Activated CD8-positive, alpha-beta memory T cell treated with anti-CD3 and anti-CD28 coated beads for 24 hours (primary cell): ENCODE measurements at places on chromosomes 2 and 18.

DNA sequence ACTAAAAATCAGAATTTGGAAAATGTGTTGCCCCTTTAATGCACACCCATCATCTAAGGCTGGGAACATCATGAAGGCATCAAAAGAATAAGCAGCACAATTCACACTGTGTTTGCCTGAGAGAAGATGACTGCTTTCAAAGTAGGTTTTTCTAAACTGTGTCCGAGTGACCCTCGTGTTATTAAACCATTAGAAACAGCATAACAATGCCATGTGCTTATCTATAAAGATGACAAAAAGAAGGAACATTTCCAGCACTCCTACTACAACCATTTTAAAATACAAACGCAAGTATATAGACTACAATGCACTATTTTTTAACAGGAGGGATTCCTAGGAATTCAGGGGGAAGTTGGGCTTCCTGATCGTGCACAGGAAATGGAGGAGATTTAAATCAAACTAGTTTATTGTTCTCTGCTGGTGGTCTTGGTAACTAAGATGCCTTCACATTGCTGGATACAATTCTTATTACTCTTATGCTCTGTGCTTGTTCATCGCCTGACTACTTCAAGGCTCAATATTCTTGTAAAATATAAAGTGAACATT lies 305.9 kb upstream of the CCDC68 start:
- DNase-seq = no peak

- DNase-seq = no peak
Measured at GRCh38 chr2:24482251-24482971, 8.6 kb upstream of the NCOA1 start.

DNA sequence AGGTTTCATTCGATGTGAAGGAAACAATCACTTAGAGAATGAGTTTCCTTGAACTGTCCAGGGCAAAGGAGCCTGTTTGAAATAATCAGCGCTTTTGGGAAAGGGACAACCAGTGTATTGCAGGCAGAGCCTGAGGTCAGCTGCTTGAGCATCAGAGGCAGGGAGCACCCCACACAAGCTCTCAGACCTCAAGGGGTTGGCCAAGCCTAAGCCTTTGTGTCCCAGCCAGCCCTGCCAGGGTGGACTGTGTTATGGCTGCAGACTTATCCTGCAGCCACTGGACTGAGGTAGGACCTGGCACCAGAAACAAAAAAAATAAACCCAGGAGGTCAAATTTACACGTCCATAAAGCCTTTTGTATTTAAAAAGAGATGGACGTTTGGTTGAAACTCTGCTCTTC lies 228.3 kb downstream of the SEPTIN10 start:
- DNase-seq = no peak

DNA sequence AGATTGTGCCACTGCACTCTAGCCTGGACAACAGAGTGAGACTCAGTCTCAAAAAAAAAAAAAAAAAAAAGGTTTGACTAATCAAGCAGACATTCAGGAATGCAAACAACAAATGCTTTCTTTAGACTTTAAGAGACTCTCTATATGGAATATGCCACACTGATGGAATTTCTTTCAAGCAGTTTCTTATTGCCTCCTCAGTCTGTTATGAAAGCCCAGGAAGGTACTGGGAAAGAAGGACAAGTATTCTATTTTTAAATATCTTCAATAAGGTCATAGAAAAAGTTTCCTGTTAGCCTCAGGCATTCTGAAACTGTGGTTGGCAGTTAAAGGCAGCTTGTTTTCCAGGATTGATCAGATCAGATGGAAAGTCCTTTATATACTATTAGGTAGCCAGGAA lies 241.6 kb downstream of the PIK3C3 start:
- DNase-seq = no peak

DNA sequence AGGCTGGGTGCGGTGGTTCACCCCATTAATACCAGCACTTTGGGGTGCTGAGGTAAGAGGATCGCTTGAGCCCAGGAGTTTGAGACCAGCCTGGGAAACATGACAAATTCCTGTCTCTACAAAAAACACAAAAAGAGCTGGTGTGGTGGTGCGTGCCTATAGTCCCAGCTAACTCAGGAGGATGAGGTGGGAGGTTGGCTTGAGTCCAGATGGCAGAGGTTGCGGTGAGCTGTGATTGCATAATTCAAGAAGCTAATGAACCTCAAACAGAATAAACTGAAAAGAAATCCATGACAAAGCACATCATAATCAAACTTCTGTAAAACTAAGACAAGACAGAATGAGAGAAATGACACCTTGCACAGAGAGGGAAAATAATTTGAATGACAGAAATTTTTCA lies 54.8 kb downstream of the SEMA4F start:
- DNase-seq = no peak

- DNase-seq = no peak
Measured at GRCh38 chr2:73260338-73260984, 23.8 kb downstream of the FBXO41 start.

- no peak for DNase-seq
Measured at GRCh38 chr2:165253178-165253577, 14.0 kb downstream of the SCN2A start.

DNA sequence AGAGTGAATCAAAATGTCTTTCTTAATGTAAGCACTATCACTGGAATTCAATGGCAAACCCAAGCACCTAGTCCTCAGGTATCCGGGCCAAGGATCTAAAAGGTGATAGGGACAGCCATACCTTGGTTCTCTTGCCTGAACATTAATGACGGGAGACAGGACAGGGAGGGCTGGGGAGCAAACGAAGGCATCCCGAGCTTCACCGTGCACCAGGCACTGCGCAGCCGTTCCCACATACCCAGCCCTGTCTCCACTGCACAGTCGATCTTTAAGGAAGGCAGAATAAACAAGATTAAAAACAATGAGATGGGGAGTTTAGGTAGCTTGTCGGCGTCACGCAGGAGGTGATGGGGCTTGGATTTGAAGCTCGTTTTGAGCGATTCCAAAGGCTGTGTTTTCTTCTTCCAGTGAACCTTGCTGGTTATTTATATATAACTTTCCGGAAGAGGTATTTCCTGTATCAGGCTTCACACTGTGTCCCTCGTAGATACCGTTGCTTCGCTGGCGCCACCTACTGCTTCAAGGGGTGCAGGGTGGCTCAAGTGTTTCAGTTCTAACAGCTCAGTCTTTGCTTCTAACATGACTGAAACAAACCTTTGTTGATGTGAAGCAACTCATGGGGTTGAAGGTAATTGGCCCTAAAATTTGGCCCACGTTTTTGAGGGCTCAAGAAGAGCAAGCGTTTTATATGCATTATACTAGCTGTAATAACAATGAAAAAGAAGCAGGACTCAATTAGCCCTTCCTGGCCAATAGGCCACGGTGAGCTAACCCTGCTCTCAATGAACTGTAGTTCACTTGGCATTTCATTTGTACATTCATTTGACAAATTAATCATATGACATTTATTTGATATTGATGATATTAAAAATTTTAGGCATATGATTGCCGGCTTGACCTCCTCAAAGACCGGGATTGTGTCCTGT lies 77.4 kb downstream of the DCDC2C start:
- DNase-seq = peak; percentile 65

DNA sequence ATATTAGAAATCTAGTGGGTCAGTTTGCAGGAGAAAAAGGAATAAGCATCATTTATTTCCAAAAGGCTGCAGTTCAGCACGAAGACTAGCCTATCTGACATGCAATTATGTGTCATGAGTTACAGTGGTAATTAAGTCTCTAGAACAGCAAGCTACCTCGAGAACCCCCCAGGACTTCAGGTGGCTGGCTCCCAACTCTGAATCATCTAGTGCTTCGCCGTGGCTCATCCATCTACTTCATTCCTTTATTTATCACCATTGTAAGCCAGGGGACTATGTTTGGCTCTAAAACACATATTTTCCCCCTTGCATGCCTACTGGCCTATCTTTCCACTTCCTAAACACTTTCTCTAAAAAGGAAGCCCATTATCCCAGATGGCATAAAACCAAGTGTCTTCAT lies 121.6 kb downstream of the TXNL1 start:
- no peak for DNase-seq

- no peak for DNase-seq
Measured at GRCh38 chr2:112881217-112881985, 29.6 kb upstream of the IL37 start.

DNA sequence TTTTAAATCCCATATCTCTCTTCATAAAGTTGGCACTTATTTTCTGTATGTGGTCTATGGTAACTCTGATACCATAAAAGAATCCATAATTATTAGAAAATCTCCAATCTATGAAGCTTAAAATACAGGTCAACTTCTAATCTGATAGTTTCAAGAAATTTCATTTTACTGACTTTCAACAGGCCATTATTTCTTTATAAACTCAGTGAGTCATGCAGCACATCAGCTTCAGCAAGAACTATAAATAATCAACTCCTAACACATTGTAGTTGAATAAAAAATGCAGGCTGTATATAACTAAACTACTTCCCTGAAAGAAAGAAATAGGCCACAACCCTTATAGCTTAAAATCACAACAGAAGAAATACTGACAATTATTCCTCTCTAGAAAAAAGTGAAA lies 204.3 kb upstream of the CCDC150 start:
- DNase-seq = no peak

- no peak for DNase-seq
Measured at GRCh38 chr2:140457483-140457882, 1673.3 kb downstream of the LRP1B start.

DNA sequence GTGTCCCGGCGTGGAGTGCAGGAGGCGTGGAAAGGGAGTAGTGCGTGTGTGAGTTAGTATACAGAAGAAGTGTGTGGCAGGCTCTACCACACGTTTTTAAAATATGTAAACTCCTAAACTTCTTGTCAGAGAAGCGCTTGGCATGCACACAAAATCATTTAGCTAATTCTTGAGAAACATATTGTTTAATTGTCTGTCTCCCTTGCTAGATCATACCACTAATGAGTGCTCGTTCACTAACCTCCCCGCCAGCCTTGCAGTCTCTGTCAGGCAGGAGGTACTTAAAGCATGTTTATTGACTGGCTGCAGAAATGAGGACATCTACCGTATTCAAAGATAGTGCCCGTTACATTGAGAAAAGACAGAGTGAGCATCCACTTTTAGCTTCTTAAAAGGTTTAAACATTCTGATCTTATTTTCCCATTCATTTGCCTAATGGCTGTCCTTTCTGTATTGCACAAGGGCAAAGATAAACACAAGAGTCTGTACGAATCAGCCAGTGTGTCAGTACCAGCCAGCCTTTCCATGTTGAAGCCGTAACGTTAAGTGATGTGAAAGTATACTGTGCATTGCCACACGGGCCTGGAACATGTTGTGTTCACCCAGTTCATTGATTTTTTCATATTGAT lies 41.4 kb downstream of the TRAPPC12 start:
- no peak for DNase-seq

GRCh38 chr2:130152816-130153595 lies 8.1 kb upstream of the CCDC74B start:
- DNase-seq = no peak

- DNase-seq = no peak
Measured at GRCh38 chr2:228798458-228799207, 472.5 kb downstream of the PID1 start.

GRCh38 chr2:40592218-40592617 lies 140.3 kb upstream of the SLC8A1 start:
- DNase-seq = no peak

DNA sequence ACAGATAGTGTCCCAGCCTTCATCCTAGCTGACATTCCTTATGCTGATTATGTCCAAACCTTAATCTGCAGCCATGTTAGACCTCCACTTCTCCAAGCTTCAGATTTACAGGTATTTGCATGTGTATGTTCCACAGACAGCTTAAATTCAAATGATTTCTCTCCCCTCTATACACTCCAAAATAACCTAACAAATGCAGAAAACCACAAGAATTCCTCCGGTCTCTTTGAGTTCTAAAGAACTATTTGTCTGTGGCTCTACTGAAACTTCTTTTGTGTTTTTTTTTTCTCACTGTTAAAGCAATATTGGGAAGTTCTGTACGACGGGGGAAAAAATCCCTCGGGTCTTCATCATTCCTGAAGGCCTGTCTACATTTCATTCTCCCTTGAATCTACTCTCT lies 8.6 kb downstream of the NDUFS1 start:
- no peak for DNase-seq

- no peak for DNase-seq
Measured at GRCh38 chr2:71697106-71698004, 244.0 kb downstream of the DYSF start.

GRCh38 chr2:181585732-181586131 lies 71.2 kb downstream of the CERKL start:
- DNase-seq = no peak

DNA sequence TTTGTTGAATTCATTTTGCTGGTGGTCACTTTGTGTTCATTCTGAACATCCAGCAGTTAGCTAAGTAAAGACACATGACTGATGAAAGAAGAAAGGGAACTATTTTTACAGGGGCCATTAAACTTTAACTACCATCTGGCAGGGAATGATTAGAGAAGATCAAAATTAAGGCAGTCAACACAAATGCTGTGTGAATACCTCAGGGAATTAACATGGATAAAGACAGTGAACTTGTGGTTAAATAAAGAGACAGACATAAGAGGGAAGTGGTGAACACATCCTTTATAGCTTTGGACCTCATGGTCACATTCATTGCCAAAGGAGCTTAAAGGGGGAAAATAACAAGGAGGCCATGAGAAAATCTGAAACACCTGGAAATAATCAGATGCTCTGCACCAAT lies 52.6 kb upstream of the ATP5MC3 start:
- no peak for DNase-seq

GRCh38 chr2:209463835-209464234 lies 40.0 kb downstream of the MAP2 start:
- DNase-seq = no peak

GRCh38 chr2:146506851-146507250 lies 1338.0 kb upstream of the ACVR2A start:
- DNase-seq = no peak

DNA sequence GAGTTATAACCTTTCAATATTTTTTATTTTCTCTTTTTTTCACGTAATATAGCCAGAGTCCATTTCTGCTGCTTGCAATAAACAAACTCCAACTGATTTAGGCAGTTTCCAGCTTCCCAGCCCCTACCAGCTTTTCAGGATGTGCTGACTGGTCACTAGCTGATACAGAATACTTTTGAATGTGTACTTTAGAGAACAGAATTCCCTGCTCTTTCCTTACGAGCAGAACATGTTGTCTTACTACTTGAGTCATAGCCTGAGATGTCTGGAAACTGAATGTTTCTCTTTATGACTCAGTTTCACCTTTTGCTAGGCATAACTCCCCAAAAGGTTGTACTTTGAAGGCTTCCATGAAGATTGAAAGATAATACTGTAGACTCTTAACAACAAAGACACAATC lies 44.5 kb upstream of the KCNE4 start:
- DNase-seq = no peak

DNA sequence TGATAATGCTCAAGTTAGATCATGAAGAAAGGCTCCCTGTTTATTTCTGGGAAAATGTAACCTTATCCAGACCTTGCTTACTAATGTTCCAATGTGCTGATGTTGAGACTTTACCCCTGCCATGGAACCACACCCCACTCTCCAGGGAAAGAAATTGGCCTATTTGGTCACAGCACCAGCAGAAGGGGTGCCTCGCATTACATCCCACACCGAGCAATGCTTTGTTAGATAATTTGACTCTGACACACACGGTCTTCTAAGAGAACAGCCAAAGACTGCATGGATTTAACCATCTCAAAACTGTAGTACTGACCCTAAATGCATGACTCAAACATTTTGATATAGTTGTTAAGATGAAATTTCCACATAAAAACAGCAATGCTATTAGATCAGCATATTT lies 152.1 kb upstream of the CCDC150 start:
- DNase-seq = no peak
